ENCODE measurements at places on chromosomes 5 and 9. TPM values are rescaled to one million over a fixed set of nuclear protein-coding genes. Genes with fewer than 3 reads are reported as not detected.

GRCh38 chr5:103424453-103425205 is 138.0 kb downstream of the NUDT12 start:
- H3K4me3 ChIP-seq = no peak overlapping the region
- no peaks in the 10 kb centered on the region for H3K36me3 ChIP-seq
- no peak overlapping the region for H3K27ac ChIP-seq
- peaks cover 10% of the 10 kb centered on the region for H3K27me3 ChIP-seq

GRCh38 chr9:72139226-72139625 is 10.0 kb upstream of the GDA start:
- no peak for DNase-seq
- H3K4me3 ChIP-seq = no peak overlapping the region

- H3K4me3 ChIP-seq = no peak overlapping the region
- no peak overlapping the region for H3K27ac ChIP-seq
- peaks cover 15% of the 10 kb centered on the region for H3K27me3 ChIP-seq
- H3K4me1 ChIP-seq = no peaks in the 10 kb centered on the region
These were observed 156.3 kb downstream of the HMHB1 start for GRCh38 chr5:143968071-143968878.

GRCh38 chr5:86831128-86831527 is 213.4 kb downstream of the COX7C start:
- no peak overlapping the region for H3K4me3 ChIP-seq
- H3K27me3 ChIP-seq = no peaks in the 10 kb centered on the region
- H3K27ac ChIP-seq = no peak overlapping the region
- no peak for DNase-seq

GRCh38 chr5:35960328-35960727 is 21.9 kb upstream of the CAPSL start:
- no peaks in the 10 kb centered on the region for H3K4me1 ChIP-seq
- H3K4me3 ChIP-seq = no peak overlapping the region
- peaks cover 26% of the 10 kb centered on the region for H3K27me3 ChIP-seq
- H3K27ac ChIP-seq = no peak overlapping the region
- peaks cover 4% of the 10 kb centered on the region for H3K36me3 ChIP-seq
- no peak for DNase-seq

DNA sequence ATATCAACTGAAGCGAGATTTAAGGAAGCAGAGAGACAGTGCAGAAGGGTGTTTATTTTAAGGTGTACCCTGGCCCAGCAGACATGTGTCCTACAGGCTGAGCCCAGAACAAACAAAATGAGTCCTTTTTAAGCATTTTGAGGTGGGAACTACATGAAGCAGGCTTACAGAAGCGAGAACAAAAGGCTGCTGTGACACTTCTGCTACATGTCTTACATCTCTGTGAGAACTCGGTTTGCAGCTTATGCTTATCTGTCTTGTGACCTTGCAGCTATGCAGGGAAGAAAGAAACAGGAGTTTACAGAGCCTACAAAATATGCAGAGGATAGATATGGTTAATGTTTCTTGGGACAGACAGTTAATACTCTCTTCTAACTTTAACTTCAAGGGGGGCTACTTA is 295.9 kb downstream of the CEMIP2 start:
- DNase-seq = no peak
- H3K4me1 ChIP-seq = no peaks in the 10 kb centered on the region

DNA sequence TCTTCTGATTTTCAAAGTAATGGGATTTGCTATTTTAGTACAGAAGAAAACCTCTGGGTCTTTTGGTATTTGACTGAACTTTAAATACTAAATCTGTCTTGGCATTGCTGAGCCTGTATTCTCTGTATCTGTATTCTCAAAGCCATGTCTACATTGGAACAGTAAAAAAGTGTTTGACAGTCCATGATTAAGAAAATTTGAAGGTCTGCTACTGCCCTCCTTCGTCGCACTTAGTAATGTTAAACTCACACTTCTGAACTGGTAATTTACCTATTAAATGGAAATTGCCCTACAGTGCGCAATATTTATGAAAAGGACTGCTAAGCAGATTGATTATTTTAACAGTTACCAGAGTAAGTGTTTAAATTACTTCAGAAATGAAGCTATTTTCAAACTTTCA is 165.7 kb upstream of the SMC2 start:
- DNase-seq = no peak
- no peaks in the 10 kb centered on the region for H3K36me3 ChIP-seq
- H3K4me3 ChIP-seq = no peak overlapping the region
- H3K4me1 ChIP-seq = no peaks in the 10 kb centered on the region
- H3K27ac ChIP-seq = no peak overlapping the region

The ACTBL2 gene
- not detected for total RNA-seq
